ENCODE measurements at places on chromosomes 16 and 17.

DNA sequence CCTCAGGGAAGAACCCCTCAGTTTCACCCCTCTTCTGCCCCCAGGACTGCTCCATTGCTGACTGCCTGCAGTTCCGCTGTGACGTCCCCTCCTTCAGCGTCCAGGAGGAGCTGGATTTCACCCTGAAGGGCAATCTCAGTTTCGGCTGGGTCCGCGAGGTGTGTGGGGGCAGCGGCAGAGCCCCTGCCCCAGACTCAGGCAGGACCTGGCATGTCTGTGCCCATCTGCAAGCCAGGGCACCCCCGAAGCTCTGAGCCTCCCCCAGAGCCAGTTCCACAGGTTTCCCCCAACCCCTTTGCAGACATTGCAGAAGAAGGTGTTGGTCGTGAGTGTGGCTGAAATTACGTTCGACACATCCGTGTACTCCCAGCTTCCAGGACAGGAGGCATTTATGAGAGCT, 4.4 kb downstream of the COX6A2 start:
- H3K27ac ChIP-seq = no peak overlapping the region
- H3K4me3 ChIP-seq = no peak overlapping the region
- no peak for DNase-seq

GRCh38 chr17:5699814-5700213, 115.5 kb upstream of the NLRP1 start:
- H3K27me3 ChIP-seq = peaks cover 13% of the 10 kb centered on the region
- H3K36me3 ChIP-seq = no peaks in the 10 kb centered on the region
- DNase-seq = no peak
- H3K27ac ChIP-seq = no peak overlapping the region
- H3K4me1 ChIP-seq = peaks cover 18% of the 10 kb centered on the region
- no peak overlapping the region for H3K4me3 ChIP-seq

DNA sequence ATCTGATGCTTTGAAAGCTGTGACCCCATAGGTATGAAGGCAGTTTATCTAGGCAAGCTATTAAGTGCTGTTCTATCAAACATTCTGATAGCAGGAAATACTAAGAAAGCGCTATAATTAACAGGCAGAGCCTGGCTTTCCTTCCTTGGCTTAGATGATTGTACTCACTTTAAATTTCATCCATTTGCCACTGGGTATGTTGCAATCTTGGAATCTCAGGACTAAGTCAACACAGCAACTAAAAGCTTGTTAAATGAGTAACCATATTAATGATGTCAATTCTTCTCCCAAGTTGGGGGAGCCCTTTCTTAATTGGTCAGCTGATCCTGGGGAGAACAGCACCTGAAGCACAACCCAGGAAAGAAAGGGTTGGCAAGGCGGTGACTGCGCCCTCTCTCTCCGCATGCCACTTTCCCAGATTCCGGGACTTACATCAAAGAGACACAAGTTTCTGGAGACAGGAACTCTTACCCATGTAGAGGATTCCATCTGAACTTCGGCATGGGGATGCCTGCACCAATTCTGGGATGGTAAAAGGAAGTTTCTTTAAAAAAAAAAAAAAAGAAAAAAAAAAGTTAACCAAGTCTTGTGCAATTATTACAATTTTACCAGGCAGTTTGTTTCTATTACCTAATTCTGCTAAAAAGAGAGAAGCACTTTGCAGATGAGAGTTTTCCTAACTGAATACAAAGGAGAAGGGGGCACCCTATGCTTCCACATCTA, 54.4 kb upstream of the ICAM2 start:
- peaks cover 13% of the 10 kb centered on the region for H3K4me1 ChIP-seq
- H3K27me3 ChIP-seq = no peaks in the 10 kb centered on the region
- DNase-seq = no peak
- peak overlapping the region; percentile 61 for H3K27ac ChIP-seq

GRCh38 chr17:6927290-6928126, 68.3 kb upstream of the ALOX12 start:
- peaks cover 3% of the 10 kb centered on the region for H3K36me3 ChIP-seq
- H3K27ac ChIP-seq = no peak overlapping the region
- H3K4me1 ChIP-seq = no peaks in the 10 kb centered on the region
- H3K4me3 ChIP-seq = no peak overlapping the region
- H3K27me3 ChIP-seq = peaks cover 38% of the 10 kb centered on the region
- DNase-seq = no peak

- DNase-seq = no peak
- no peak overlapping the region for H3K4me3 ChIP-seq
- H3K36me3 ChIP-seq = no peaks in the 10 kb centered on the region
- H3K27me3 ChIP-seq = peaks cover 3% of the 10 kb centered on the region
- no peak overlapping the region for H3K27ac ChIP-seq
- peaks cover 4% of the 10 kb centered on the region for H3K4me1 ChIP-seq
These were observed 26.5 kb upstream of the ADGRG1 start for GRCh38 chr16:57601801-57602478.

- H3K4me1 ChIP-seq = peaks cover 27% of the 10 kb centered on the region
- DNase-seq = no peak
- no peak overlapping the region for H3K4me3 ChIP-seq
These were observed 79.6 kb upstream of the TOB1 start for GRCh38 chr17:50945779-50946222.

GRCh38 chr16:57611181-57611580, 17.2 kb upstream of the ADGRG1 start:
- no peak for DNase-seq
- H3K27ac ChIP-seq = no peak overlapping the region
- no peaks in the 10 kb centered on the region for H3K36me3 ChIP-seq
- no peaks in the 10 kb centered on the region for H3K4me1 ChIP-seq

- no peak for DNase-seq
- no peak overlapping the region for H3K27ac ChIP-seq
- no peaks in the 10 kb centered on the region for H3K27me3 ChIP-seq
- no peaks in the 10 kb centered on the region for H3K36me3 ChIP-seq
- no peak overlapping the region for H3K4me3 ChIP-seq
- H3K4me1 ChIP-seq = no peaks in the 10 kb centered on the region
These were observed 5.3 kb downstream of the GPS1 start for GRCh38 chr17:82056729-82057621.

DNA sequence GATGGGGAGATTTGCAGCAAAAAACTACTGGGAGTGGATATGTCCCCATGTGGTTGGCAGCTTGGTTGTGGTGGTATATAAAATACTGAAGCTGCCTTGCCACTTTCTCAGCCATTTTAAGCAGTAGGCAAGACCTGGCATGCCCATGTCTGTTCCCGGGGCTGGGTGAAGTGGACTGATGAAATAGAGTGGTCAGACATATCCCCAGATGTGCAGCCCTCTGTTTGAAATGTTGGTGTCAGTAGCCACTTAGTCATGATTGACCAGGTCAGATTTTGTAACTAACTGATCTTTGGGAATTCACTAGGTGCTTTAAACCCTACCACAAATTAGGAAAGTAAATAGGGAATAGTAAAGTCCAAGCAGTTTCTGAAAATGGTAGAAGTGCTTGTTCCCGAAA, 151.6 kb downstream of the PHKB start:
- DNase-seq = no peak
- H3K27me3 ChIP-seq = no peaks in the 10 kb centered on the region
- no peak overlapping the region for H3K27ac ChIP-seq
- H3K4me1 ChIP-seq = no peaks in the 10 kb centered on the region
- H3K4me3 ChIP-seq = no peak overlapping the region

DNA sequence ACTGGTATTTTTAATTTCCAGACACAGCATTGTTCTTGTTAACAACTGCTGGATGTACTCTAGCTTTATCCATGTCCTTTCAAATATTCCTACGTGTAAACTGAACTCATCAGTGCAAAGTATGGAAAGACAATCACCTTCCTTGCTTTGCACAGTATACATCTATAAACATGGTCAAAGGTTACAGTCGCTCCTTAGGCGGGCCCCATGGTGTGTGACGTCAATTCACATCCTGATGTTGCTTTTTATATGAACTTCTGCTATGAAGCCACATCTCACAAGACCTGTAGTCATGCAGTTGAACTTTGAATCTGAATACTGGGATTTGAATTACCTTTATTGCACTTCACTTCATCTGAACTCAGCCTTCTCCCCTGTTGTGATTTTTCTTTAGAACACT, 447.6 kb upstream of the PSMD7 start:
- no peaks in the 10 kb centered on the region for H3K36me3 ChIP-seq
- H3K27me3 ChIP-seq = no peaks in the 10 kb centered on the region
- H3K27ac ChIP-seq = peak overlapping the region; percentile 38

DNA sequence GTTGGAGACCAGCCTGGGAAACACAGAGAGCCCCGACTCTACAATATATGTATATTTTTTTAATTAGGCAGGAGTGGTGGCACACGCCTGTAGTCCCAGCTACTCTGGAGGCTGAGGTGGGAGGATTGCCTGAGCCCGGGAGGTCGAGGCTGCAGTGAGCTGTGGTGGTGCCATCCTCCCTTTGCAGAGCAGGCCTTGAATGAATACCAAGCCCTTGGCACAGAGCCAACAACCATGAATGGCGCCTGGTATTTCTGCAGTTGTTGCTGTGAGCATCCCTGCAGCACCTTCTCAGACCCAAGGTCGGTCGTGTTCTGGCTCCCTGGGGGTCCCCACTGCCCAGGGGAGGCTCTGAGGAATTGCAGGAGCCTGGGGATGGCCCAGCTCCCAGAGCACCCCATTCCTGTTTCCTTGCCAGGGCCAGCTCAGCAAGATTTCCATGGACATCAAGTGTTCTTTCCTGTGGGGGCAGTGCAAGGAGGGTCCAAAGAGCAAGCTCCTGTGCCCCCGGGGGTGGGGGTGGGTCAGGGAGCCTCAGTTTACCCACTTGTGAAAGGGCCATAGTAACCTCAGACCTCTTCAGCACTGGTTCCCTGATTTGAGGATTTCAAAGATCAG, 25.6 kb upstream of the RMI2 start:
- H3K4me1 ChIP-seq = peaks cover 9% of the 10 kb centered on the region
- H3K27me3 ChIP-seq = no peaks in the 10 kb centered on the region
- peak overlapping the region; percentile 61 for H3K27ac ChIP-seq
- H3K36me3 ChIP-seq = no peaks in the 10 kb centered on the region

DNA sequence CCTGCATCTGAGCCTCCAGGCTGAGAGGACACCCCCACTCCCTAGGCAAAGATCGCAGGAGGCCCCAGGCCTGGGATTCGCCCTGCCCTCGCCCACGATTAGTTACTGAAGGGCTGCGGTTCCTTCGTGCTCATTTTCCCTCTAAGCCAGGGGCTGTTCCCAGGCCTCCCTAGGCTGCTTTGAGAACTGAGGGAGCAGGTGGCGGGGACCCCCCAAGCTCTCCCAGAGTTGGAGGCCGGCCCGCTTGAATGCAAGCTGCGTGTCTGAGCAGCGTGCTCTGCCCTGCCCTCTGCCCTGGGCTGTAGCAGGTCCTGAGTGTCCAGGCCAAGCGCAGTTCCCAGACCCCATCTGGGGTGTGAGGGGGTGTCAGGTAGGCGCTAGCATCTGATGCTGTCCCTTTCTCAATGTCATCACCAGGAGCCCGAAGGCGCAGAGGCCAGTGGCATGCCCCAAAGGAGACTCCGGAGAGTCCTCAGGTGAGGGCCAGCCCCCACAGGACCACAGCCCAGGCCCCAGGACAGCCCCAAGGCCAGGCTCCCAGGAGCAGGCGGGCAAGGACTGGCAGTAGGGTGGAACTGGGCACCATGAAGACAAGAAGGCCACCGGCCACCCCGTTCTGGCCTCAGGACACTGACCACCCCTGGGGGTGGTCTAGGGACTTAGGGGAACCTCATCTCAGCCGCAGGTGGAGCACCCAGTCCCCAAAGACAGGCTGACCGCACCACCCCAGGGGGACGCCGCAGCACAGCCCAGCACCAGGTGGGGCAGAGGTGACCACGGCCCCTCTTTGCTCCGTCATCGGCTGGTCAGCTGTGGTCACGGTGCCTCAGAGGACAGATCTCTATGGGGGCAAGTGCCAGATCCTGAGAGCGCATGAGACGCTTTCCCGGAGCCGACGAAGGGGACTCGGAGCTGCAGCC, 14.6 kb downstream of the ENDOV start:
- H3K27ac ChIP-seq = no peak overlapping the region
- no peaks in the 10 kb centered on the region for H3K4me1 ChIP-seq
- no peak overlapping the region for H3K4me3 ChIP-seq
- DNase-seq = no peak
- no peaks in the 10 kb centered on the region for H3K27me3 ChIP-seq

DNA sequence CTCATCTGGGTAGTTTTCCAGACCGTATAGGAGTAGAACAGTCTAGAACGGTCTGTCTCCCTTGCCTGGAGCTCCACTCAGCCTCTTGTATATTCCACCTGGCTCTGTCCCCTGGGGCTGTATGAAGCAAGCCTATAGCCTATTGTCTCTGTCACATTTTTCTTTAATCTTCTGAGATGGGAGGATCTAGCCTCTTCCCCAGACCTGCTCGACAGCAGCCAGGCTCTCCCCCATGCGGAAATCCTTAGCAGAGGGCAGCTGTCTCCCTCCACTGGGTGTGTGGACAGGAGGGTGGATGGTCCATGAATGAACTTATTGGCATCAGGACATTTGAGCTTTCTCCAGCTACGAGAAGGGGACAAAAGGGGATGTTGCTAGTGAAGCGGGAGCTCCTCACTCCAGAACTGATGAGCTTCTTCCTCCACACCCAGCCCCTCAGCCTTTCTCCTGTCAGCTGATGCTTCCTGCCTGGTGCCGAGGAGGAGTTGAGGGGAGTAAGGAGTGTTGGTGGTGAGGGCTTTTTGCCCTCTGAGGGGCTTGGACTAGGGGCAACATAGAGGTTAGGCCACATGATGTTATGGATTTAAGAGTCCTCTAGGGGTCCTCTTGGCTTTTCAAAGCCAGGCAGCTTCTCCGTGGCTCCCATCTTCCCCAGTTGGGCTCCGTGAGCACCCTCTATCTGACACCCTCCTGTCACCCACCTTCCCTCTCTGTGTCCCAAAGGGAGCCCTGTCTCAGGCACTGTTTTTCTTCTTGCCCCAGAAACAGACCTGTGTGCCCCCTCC, 28.0 kb downstream of the ARHGAP23 start:
- peak overlapping the region; percentile 84 for H3K27ac ChIP-seq
- peaks cover 13% of the 10 kb centered on the region for H3K36me3 ChIP-seq
- peak overlapping the region; percentile 84 for H3K4me3 ChIP-seq
- no peak for DNase-seq

DNA sequence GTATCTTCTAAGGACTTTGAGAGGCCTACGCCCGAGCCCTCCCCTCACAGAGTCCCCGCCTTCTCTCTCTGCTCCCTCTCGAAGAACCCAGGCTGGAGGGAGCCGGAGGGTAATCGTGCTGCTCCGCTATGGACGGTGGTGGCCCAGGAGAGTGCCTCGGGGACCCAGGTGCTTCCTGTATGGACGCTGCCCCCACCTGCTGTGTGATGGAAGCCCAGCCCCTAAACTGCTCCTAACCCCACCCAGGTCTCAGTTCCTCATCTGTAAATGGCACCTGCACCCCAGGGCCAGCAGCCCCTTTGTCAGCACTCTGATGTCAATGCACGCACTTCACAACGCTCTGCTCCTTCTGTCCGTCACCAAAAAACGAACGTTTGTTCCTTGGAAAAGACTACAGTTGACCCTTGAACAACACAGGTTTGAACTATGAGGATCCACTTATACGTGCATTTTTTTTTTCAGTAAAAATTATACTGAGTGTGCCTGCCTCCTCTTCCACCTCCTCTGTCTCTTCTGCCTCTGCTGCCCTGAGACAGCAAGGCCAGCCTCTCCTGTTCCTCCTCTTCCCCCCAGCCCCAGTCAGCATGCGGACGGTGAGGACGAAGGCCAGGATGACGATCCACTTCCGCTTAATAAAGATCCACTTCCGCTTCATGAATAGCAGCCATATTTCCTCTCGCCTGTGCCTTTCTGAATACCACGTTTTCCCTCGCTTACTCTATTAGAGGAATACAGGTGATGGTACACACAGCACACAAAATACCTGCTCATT, 118.3 kb downstream of the BANP start:
- H3K4me1 ChIP-seq = peaks cover 5% of the 10 kb centered on the region
- H3K27me3 ChIP-seq = no peaks in the 10 kb centered on the region
- H3K4me3 ChIP-seq = no peak overlapping the region
- no peak overlapping the region for H3K27ac ChIP-seq
- no peak for DNase-seq
- H3K36me3 ChIP-seq = peaks cover 5% of the 10 kb centered on the region

GRCh38 chr17:32342603-32343325, 791 bp upstream of the C17orf75 start:
- peak overlapping the region; percentile 97 for H3K4me3 ChIP-seq
- no peak for DNase-seq
- peak overlapping the region; percentile 87 for H3K27ac ChIP-seq
- H3K4me1 ChIP-seq = peaks cover 12% of the 10 kb centered on the region
